Stimulated activated CD8-positive, alpha-beta memory T cell treated with anti-CD3 and anti-CD28 coated beads, Interleukin-15, amount 100 ng/mL, for 4 hours (primary cell): ENCODE measurements at places on chromosomes 6 and 20.

GRCh38 chr6:109008537-109009235 is 86.0 kb downstream of the SESN1 start:
- DNase-seq, result no peak

DNA sequence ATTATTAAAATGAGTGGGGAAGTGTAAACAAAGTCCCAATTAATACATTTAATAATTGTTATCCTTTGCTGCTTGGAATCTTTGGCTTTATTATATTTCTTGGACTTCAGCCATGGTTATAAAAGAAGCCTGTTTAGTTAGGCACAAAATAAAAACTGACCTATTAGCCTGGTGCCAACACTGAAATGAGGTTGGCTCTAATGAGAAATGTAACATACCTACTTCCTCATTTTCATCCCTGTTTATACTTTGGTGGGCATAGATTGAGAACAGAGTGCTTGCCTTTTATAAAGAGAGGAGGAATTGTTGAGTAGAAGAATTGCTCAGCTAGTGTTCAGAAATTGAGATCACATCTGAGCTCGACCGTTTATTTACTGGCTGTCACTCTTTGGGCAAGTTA is 471.3 kb downstream of the UTRN start:
- DNase-seq, result no peak

DNA sequence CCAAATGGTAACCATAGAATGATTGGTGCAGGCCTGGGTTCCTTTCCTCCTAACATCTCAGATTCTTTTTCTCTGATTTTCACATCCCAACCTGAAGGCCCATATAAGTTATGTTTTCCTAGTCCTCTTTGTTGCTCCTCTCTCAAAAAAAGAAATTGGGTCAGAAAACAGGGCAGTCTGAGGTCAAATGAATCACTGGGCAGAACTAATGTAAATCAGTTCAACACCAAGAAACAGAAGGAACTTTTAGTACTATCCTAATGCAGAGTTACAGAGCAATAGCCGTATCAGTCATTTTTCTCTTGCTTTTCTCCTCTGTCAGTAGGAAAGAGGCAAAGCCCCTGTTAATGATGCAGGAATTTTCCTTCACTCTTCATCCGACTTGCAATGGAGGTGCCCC is 11.0 kb upstream of the TPD52L1 start:
- DNase-seq, result no peak

GRCh38 chr20:6919792-6920468 is 152.4 kb downstream of the BMP2 start:
- no peak for DNase-seq

- no peak for DNase-seq
Measured at GRCh38 chr20:49284818-49285217, 7.0 kb upstream of the ZNFX1 start.

DNA sequence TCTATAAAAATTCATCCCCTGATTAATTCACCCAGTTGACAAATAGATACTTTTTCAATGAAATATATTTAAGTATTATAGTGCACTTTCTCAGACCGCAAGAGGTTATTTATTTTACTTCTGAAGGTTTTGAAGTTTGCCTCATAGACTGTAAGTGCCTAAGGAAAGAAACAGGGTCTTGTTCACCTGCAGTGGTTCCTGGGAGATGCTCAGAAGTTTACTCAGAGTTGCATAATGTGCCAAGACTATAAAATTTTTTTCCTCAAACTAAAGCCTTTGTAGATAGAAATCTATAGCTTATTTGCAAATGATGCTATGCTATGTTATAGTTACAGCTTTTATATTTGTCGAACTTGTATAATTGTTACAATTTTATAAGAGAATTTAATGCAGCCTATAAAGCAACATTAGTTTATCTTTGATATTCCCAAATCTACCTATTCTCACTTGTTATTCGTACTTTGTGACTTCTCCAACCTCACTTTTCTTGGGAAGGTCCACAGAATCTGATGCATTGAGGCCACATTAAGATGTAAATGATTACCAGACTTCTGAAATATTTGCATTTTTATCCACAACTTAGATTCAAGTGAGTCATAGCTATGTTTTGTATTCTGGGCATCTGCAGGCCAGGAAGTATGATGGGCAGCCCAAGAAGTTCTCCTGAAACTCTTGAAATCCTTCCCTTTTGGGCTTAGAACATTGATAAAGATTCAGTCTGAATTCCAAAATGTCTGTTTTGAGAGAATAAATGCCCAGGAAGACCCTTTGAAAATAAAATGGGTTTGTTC is 35.7 kb downstream of the KCNQ5 start:
- DNase-seq, result no peak

GRCh38 chr20:64223526-64224067 is 32.0 kb upstream of the PCMTD2 start:
- DNase-seq, result no peak

DNA sequence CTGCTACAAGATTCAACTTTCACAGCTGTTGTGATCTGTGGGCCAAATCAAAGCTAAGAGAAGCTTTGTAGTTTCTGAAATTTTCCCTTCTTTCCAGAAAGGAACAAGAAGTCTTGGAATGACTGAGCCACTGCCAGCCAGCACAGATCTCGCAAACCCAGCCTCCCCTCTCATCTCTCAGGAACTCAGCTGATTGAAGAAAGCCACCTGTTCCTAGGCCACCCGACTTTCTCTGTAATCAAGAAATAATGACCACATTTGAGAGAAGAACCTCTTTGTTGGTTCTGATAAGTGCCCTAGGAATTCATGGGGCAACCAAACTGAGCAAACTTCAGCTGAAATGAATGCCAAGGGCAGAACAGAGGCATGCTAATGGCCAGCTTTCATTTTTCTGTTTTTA is 61.7 kb downstream of the HDGFL1 start:
- no peak for DNase-seq

- DNase-seq, result no peak
Measured at GRCh38 chr6:139748353-139749146, 374.1 kb upstream of the CITED2 start.

DNA sequence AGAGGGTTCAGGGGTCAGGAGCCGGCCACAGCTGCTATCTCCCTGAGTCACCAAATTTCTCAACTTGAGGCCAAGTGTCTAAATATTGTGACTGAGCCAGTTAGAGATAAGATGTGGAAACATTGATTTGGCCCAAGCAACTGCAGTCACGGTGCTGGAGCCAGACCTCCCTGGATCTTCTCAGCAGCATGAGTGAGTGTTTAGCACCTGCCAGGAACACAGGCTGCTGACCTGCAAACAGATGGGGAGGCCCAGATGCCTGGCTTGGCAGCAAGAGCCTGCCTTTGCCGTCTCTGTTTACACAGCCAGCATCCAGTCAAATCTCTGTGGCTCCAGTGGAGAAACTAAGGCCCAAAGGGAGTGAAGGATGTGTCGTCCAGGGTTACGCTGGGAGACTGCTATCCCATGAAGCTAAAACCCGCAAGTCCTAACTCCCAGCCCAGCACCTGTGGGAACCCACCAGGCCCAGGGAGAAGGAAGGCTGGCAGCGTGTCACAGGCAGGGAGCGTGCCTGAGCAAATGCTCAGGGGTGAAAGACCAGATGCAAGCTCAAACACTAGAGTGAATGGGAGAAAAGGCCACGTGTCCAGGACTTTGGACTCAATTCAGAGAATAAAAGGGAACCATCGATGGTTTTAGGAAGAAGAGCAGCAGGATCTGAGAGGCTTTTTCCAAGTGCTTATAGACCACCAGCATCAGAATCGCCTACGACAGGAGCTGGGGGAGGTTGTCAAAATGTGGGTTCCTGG is 15.9 kb upstream of the PTGIS start:
- DNase-seq, result no peak

GRCh38 chr6:20709451-20709850 is 175.2 kb downstream of the CDKAL1 start:
- no peak for DNase-seq

GRCh38 chr6:139765825-139766285 is 391.4 kb upstream of the CITED2 start:
- DNase-seq, result no peak

DNA sequence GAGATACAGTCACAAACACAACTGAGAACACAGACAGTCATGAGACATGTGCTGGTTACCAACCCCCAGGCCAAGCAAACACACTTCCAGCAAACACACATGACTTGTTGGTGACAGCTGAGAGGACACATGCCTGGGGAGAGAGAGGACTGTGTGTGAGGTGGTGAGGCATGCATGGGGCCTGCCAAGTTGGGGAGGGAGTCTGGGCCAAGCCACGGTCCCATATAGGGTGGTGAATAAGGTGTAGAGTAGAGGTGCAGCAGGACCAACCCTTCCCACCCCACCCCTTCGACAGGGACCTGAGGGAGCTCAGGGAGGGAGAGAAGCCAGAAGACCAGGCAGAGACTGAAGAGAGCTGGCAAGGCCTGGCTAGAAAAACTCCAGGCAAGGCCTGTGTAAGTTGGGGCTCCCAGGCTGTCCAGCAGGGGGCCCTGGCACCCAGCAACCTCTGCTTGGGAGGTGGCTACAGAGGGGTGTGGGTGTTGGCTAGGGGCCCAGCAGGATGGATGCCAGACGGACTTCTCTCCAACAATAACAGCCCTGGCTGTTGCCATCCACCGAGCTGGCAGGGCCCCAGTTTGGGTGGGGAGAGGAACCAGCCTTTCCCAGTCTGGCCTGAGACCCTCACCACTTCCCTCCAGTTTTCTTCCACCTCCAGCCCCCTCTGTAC is 2.0 kb upstream of the SLC29A1 start:
- DNase-seq, result no peak

DNA sequence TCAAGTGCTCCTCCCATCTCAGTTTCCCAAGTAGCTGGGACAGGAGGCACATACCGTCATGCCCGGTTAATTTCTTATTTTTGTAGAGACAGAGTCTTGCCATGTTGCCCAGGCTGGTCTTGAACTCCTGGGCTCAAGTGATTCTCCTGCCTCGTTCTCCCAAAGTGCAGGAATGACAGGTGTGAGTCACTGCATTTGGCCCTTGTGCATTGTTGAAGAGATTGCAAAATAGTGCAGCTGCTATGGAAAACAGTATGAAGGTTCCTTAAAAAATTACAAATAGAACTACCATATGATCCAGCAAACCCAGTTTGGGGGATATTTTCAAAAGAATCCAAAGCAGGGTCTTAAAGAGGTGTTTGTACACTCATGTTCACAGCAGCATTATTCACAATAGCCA is 69.1 kb downstream of the GJA10 start:
- no peak for DNase-seq

DNA sequence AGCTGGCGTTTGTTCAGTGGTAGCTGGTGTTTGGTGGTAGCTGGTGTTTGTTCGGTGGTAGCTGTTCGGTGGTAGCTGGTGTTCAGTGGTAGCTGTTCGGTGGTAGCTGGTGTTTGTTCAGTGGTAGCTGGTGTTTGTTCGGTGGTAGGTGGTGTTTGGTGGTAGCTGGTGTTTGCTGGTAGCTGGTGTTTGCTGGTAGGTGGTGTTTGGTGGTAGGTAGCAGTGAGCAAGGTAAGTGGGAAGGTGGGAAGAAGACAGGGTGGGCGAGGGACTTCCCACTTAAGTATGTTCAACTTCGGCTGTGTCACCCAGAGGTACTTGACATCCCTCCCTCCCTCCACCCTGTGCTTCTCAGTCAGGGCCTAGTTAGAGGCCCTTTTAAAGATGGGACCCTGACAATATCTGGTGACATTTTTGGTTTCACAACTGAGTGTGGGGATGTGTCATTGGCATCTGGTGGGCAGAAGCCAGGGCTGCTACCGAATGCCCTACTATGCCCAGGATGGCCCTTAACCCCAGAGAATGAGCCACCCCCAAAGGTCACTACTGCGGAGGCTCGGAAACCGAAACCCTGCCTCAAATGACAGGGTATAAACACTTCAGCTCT is 47.3 kb downstream of the BMP7 start:
- no peak for DNase-seq

GRCh38 chr6:154187714-154188113 is 148.7 kb downstream of the OPRM1 start:
- DNase-seq, result no peak

DNA sequence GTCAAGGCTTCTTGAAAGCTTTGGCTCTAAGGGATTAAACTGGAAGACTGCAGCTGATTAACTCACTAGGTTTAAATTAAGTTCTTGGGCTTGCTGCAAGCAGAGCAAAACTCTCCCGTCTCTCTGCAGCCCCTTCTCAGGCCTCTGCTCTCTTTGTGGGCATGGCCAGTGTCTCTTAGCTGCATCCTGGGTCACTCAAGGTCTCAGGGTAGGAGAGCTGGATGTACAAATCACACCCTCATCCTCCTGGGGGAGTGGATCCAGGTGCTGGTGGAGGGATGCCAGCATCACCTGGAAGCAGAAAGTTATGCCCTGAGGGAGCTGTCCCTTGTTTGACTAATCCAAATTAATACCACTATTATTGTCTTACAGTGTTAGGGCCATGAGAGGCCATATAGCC is 35.8 kb downstream of the GCM1 start:
- no peak for DNase-seq

- DNase-seq, result no peak
Measured at GRCh38 chr20:46709459-46710152, at the start of gene SLC2A10. Gene SLC2A10 (plus strand): TSS chr20:46709649. CDS start chr20:46709737, 88 bp downstream.

- DNase-seq, result no peak
Measured at GRCh38 chr6:143755301-143755744, 77.6 kb downstream of the PHACTR2 start.

- DNase-seq, result peak; percentile 43
Measured at GRCh38 chr20:5714261-5715041, 35.8 kb upstream of the SHLD1 start.

DNA sequence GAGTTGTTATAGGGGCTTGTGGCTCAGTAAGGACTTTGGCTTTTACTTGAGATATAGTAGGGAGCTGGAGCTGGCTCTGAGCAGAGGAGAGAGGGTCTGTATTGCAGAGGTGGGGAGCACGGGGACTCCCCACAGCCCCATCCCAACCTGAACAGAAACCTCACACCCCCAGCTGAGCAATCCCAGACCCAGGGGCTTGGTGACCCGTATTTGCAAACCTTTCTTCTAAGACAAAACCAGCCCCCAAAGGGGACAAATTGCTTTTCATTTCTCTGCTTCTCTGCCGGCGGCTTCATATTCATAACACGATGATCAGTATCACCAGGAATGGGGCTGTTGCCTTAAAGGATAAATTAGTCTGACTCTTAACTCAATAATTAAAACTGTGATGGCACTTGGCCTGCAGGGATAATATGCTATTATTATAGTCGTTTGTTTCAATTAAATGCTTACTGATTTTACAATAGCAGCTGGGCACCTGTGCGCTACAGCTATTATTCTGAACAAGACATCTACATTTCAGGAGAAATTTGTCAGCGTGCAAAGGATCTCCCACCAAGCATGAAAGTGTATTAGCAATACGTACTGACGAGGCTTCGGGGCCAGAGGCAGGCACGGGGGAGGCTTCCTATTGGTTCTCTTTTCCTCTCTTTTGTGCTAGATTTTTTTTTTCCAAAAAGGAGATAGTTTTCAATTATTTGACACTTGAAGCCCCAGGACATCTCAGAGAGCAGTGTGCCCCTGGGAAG is 118.1 kb downstream of the TOX2 start:
- DNase-seq, result no peak
